ENCODE measurements at places on chromosomes 5 and 9.

DNA sequence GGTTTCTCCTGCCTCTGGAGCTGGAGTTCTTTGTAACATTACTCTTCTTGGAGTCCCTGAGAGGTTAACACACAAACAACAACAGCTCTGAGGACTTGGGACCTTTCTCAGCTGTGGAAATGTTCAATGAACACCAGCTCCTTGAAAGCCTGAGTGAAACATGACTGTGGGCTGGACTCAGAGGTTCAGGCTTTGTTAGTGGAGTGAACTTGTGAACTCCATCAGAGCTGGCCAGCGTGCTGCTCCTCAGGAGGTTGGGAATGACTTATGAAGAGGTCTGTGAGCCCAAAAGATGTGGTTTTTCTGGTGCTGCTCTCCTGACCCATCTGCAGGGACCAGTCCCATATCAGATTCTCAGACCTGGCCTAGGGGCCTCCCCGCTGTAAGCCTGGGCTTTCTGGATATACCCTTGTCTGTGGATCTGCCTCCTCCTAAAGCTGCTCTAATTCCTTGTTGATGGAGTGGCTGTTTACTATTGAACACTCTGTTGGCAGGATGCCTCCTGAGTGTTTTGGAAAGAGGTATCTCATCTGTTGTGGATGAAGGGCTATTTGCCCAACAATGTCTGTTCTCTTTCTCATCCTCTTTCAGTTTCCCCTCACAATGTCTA, 170.0 kb upstream of the GDNF start:
- no peak for DNase-seq

GRCh38 chr9:98625728-98626127, 83.0 kb downstream of the GABBR2 start:
- DNase-seq = no peak

DNA sequence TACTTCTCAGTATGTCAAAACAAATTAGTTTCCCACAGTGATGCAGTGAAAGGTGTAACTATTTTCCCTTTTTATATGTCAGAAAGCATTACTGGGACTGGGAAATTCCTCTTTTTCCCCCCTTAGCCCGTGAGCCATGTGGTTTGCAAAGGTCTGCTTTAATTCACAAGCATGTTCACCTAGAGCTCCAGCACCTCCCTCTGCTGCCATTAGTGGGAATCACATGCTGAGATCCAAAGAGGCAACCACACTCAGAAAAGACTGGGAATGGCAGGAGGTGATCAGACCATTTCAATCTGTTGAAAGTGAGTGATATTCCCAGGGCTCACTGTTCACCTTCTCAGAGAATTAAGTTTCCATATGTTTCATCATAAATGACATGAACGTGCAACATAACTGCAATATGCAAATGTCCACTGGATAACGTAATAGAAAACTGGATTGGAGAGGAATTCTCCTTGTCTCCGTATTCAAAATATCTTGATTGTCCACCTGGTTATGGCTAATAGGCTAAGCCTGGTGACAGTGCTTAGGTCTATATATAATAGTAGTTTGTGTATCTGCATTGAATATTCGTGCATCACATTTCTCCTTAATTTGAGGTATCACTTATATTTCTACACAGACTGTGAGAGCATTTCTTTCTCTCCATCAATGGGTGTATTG, 703.5 kb upstream of the WWC1 start:
- peak; percentile 5 for DNase-seq

DNA sequence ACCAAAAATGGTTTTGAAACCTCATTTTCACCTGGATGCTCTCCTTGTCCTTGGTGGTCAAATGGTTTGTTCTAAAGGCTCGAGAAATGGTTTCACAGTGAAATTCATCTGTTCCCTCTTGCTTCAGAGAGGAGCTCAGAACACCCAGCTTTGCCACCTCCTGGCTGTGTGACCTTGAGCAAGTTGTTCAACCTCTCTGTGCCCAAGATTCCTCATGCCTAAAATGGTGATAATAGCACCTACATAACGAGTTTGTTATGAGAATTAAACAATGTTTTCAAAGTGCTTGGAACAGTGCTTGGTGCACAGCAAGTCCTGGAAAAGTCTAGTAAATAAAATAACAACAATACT, 6.5 kb upstream of the GADD45G start:
- no peak for DNase-seq

GRCh38 chr5:157581901-157582300, 6.3 kb upstream of the ADAM19 start:
- no peak for DNase-seq

DNA sequence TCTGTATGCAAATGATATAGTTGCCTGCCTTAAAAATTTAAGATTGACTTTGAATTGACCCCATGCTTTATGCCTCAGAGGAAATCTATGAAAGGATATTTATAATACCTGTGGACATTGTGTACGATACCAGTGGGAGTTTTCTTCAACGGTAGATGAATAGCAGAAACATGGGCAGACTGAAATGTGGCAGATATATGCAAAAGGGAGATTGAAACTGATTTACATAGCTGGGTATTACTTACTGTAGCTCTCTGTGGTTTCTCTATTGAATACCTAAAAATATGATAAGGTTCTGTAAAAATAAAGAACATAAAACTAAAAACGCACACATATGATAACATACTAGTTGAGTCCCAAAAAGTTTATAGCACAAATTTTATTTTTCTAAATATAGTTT, 345.2 kb upstream of the PCSK5 start:
- no peak for DNase-seq

- no peak for DNase-seq
Measured at GRCh38 chr9:123865226-123866000, 64.5 kb downstream of the DENND1A start.

- DNase-seq = no peak
Measured at GRCh38 chr9:83476513-83476912, 61.7 kb downstream of the FRMD3 start.

DNA sequence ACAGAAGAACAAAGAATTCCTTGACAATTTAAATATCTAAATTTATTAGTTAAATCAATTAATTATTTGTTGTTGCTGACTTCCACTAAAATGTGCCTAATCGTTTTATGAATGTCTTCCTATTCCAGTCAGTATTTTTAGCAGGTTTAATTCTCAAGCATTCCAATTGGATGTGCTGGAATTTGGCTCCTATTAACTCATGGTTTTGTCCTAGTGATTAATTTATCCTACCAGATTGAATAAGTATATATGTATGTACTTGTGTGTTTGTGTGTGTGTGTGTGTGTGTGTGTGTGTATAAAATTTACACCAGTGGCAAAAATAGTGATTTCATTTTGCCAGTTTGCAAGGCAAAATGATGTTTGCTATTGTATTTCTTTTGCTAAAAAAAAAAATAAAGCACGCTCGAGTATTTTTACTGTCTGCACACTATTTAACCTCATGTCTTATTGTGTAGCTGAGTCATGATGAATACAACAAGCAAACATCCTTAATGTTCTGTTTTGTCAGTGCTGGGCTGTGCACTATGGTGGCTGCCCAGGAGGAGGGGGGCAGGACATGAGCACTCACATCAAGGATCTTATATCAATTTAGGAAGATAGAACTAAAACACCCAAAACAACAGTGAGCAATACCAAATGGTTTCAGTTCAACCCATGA, 375.5 kb downstream of the PDE4D start:
- no peak for DNase-seq

DNA sequence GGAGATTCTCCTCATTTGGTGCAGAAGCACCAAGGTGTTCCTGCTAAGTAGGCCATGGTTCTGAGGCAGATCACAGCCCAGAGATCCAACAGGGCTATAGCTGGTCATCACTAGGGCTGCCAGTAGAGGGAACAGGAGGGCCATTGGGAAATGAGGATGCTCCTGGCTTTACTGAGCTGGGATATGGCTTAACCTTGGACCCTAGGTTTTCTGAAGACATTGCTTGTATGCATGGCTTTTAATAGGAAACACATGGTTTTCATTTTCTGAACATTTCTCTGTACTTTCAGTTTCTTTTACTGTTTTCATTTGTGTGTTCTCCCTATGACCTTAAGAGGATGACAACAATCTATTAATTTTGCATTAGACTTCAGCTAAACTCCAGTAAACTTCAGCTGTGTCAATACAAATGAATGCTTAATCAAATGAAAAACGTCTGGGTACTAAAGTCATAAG, at the start of gene IFNW1:
Gene IFNW1, minus strand, starts transcription at position 406 of the 456 bp plus-strand sequence. Its CDS starts 262 bp downstream, at position 144.
- DNase-seq = no peak

DNA sequence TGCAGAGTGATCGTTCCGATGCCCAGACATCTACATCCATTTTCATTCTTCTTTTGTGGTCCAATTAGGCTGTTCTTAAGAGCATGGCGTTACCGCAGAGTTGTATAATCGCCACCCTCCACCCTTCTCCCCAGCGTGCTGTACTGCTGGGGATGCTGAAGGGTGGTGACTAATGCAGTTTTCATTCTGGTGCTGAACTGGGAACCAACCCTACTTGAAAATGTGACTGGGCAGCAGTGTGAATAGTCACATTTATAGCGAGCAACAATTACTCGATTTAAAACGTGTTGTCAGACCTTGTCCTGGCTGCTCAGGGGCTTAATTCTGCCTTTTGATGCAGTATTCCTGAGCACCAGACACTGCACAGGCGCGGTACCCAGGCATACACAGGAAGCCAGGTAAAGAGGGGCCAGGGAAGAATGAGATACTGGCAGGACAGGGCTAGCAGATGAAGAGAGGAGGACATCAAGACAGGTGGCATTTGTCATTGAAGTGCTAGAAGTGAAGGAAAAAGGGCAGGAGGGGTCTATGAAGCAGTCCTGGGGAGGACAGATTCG, 719 bp upstream of the ISCA1 start:
- no peak for DNase-seq

Data from SHP77 (cell line).